ENCODE measurements at places on chromosomes 13 and 19.
A peak's percentile ranks its signal among the peaks of the same experiment; 100 is the strongest.

- DNase-seq, result no peak
Observed at GRCh38 chr19:58325311-58326022, 1.3 kb upstream of the ZSCAN22 start.

- DNase-seq, result no peak
Observed at GRCh38 chr13:55038230-55038629, 2009.6 kb downstream of the OLFM4 start.

DNA sequence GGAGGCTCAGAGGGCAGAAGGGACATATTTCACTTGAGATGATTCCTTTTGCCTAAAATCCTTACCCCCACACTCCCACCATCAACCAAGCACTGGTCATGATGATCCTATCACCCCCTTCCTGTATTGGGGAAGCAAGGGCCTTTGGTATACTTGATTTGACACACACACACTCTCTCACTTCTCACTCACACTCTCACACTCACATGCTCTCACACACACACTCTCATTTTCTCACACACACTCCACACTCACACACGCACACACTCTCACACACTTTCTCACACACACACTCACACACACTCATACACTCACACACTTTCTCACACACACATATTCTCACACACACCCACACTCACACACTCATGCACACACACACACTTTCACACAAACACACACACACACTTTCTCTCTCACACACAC is 8.6 kb downstream of the RGCC start:
- DNase-seq, result no peak

- DNase-seq, result peak; percentile 71
Observed at GRCh38 chr13:25085125-25085742, 10.7 kb upstream of the PABPC3 start.

DNA sequence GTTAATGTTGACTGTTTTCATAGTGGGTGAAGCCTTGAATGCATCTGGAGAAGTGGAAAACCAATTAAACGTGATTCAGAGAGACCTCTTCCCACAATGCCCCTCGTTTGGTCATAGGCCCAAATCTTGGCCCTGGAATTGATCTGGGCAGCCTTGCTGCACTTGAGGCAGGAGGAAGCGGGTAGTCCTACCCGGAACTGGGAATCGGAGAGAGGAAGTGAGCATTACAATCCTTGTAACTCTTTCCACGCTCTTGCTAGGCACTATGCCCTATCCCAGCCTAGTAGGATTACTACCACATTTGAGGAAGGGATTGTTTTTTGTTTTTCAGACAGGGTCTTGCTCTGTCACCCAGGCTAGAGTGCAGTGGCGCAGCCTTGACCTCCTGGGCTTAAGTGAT is 3.6 kb downstream of the KCNK6 start:
- DNase-seq, result no peak

DNA sequence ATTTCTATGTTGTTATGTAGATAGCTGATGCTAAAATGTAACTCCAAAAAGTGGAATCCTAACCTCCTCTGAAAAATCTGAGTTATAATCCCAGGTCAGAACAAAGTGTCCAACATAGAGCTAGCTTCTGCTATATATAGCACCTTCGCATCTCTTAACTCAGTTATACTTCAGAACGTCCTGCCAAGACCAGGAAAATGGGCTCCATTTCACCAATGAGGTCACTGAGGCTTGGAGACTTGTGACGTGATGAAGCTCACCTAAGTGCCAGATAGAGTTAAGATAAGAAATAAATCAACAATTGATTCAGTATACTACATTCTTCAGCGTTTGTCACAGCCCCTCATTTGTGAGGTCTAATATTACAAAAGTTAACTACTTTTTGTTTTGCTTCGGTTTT is 88.8 kb downstream of the KCTD12 start:
- DNase-seq, result no peak

DNA sequence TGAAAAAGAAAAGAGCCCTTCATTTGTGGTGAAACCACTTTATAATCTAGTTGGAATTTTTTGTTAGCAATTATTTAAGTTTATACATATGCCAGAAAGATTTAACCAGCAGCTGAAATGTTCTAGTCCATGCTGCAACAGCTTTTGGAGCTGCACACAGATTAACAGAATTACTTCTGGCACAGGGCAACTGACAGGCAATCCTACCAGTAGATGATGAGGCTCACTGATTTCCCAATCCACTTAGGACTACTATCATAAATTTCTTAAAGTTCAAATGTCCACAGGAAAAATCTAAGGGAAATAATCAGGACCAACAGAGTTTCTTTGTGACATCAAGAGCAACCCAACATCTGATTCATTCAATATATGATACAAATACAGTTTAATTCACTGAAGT is 78.8 kb downstream of the CRYL1 start:
- no peak for DNase-seq

- no peak for DNase-seq
Observed at GRCh38 chr13:108276060-108276459, 6.5 kb downstream of the TNFSF13B start.

DNA sequence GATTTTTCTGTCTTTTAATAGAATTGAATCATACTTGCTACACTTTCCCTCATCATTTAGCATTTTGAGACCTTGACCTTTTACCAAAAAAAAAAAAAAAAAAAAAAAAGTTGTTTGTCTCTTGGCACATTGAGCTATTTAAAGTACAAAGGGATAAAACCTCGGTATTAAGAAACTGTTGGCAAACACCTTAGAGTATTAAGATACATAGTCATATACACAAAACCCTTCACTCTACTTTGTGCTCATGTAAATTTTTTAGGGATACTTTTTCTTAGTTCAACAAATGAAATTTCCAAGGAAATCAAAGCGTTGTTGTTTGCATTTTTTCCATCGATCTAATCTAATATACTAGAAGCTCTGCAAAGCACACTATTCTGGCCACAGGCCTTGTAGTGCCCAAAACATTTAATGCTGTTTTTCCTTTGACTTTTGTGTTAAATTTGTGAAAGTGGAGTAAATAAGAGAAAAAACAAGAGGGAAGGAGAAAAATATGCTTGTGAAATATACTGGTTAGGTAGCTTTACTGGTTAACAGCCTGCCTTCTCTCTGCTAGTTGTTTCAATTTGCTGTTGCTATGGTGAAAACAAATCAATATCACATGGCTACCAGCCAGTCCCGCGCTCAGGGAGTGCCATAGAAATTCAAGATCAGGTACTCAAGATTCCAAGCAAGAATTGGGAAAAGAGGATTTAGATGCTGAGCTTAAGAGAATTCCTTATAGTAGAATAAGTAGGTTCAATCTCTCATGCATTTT is 2.6 kb downstream of the MBNL2 start:
- DNase-seq, result no peak

DNA sequence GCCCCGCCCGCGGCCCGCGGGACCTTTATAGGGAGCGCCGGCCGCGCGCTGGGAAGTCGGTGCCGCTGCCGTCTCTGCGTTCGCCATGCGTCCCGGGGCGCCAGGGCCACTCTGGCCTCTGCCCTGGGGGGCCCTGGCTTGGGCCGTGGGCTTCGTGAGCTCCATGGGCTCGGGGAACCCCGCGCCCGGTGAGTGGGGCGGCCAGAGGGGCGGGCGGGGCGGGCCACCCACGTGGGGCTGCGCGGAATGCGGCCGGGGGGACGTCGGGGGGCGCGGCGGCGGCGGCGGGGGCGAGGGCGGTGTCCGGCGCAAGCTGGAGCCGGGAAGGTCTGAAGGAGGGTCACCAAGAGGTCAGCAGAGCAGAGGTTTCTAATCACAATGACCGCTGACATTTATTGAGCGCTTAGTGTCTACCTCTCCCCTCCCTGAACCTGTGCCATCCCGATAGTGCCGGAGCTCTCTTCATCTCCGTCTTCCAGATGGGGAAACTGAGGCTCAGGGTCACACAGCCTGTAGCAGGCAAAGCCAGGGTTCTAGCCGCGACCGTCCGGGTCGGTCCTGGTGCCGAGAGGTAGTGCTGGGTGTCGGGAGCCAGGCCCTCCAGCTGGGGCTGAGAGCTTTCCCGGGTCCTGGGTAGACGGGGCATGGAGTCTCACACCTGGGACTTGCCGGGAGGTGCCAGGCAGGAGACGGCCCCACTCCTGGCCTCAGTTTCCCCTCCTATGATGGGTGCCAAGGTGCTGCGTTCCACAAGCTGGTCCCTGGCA is at the start of gene FSTL3:
FSTL3 (plus strand) TSS at position 54 of the 767 bp plus-strand sequence; CDS start at position 86, 32 bp downstream.
- DNase-seq, result no peak

DNA sequence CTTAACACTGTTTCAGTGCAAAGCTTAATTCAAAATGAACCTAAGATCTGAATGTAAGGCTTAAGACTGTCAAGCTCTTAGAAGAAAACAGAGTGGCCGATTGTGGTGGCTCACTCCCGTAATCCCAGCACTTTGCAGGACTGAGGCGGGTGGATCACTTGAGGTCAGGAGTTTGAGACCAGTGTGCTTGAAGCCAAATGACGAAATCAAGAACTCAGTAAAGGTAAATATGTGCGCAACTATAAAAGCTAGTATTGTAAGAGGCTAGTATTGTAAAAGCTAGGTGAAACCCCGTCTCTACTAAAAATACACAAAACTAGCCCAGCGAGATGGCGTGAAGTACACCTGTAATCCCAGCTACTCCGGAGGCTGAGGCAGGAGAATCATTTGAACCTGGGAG is 12.7 kb downstream of the ATP4B start:
- DNase-seq, result no peak

GRCh38 chr13:43905435-43906031 is 25.8 kb downstream of the LACC1 start:
- peak; percentile 50 for DNase-seq

DNA sequence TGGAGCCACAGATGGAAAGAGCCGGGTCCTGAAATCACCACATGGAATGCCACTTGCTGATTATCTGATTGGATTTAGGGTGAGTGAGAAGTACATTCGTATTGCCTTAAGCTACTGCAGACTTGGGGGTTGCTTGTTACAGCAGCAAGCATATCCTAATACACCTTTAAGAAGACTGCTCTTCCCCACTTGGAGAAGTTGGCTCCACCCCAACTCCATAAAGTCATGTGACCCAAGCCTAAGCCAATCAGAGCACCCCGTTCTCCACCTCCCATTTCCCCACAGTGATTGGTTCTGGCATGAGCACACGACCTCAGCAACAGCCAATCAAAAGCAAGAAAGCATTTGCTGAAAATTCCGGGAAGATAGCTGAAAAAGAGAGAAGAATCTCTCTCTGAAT is 23.1 kb downstream of the CACNA1A start:
- DNase-seq, result no peak

DNA sequence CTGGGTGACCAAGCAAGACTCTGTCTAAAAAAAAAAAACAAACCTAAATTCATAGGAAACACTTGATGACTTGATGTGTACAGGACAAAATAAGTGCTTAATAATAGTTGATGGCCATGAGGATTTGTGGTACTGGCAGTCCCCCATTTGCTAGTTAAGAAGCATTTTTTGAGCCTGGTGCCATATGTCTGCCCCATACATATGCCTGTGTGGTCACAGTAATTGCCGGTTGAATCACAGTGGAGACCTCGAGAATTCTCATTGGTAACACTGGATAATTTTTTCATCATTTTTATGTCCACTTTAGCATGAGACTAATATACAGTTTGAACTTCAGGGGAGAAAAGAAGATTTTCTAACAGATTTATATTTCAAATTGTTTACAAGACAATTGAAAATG is 79.2 kb downstream of the LRCH1 start:
- DNase-seq, result no peak

GRCh38 chr19:4737955-4738600 is 14.4 kb upstream of the DPP9 start:
- DNase-seq, result no peak

- DNase-seq, result peak; percentile 83
Observed at GRCh38 chr19:4014541-4015491, 7.3 kb downstream of the PIAS4 start.

GRCh38 chr13:75341028-75341427 is 140.9 kb downstream of the TBC1D4 start:
- DNase-seq, result no peak

DNA sequence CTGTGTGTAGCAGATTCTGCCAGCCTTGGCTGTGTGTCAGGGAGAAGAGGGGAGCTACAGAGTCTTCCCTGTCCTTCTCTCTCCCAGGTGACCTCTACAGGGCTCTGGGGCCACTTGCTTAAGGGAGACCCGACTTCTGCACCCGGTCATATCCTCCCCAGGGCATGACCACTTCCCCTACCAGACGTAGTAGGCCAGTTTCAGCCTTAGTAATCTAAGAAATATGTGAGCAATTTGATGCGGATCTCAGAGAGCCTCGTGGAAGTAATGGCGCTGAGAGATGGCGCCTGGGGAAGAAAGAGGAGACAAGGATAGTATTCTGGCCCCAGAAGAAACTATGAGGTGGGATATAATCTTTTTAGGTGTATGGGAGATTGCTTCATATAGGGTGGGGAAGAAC is 41.9 kb downstream of the NFIX start:
- DNase-seq, result no peak

GRCh38 chr19:13396250-13397080 is 109.8 kb downstream of the CACNA1A start:
- DNase-seq, result peak; percentile 65

DNA sequence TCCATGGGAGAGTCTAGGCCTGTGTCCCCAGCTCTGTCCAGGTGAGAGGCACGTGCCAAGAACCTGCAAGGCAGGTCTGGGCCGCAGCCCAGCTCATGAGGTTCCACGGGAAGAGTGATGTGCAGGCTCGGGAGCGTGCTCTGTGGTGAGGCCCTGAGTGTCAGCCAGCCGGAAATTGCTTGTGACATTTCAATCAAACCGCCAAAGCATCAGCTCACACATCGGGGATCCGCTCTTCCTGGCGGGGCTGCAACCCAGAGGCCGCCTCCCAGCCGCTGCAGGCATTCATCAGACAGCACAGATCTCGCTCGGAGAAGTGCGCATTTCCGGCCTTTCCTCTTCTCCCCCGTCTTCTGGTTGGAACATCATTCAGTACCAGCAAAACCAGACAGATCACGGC is 109.3 kb downstream of the KDM4B start:
- DNase-seq, result peak; percentile 55

GRCh38 chr19:17429641-17430113 is 9.8 kb downstream of the MVB12A start:
- peak; percentile 73 for DNase-seq

- DNase-seq, result no peak
Observed at GRCh38 chr13:77691871-77692270, 5.6 kb upstream of the SLAIN1 start.

- DNase-seq, result no peak
Observed at GRCh38 chr19:2062389-2062729, 11.3 kb upstream of the MKNK2 start.

- DNase-seq, result no peak
Observed at GRCh38 chr13:62357887-62358645, 942.4 kb upstream of the PCDH20 start.

DNA sequence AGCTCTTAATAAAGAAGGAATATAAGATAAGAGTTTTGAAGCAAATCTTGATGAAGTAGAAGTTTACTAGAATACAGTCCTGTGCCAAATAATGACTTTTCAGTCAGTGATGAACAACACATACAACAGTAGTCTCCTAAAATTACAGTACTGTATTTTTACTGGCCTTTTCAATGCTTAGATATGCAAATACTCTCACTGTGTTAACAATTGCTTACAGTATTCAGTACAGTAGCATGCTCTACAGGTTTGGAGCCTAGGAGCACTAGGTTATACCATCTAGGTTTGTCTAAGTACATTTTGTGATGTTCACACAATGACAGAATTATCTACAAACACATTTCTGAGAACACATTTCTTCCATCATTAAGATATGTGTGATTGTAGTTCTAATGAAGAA is 316.7 kb upstream of the KLHL1 start:
- no peak for DNase-seq
